ENCODE measurements at places on chromosomes 6 and 20.

GRCh38 chr20:34744847-34745246 is 40.7 kb downstream of the TP53INP2 start:
- DNase-seq, result no peak

- DNase-seq, result no peak
Measured at GRCh38 chr20:41913146-41913545, 295.0 kb upstream of the CHD6 start.

- DNase-seq, result no peak
Measured at GRCh38 chr6:26502165-26502564, 2.1 kb downstream of the BTN1A1 start.

GRCh38 chr20:34017610-34018009 is 23.9 kb downstream of the RALY start:
- DNase-seq, result peak; percentile 73

DNA sequence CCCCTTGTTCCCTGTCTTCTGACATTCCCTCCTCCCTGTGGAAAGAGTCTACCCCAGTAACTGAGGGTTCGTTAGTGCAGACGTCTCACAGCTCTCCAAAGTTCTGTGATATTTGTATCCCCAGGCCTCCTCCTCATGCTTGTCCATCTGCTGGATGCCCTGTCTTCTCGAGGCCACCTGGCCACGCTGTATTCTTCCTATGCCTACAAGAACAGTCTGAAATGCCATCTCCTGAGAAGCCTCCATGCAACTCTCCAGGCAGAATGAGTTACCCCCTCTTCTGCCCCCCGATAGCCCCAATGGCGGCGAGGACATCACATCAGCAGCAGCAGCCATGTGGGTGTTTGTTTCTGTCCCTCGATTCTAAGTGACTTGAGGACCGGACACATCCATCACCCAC is 9.3 kb downstream of the ULBP2 start:
- no peak for DNase-seq

GRCh38 chr6:146470091-146470770 is 73.4 kb upstream of the RAB32 start:
- DNase-seq, result no peak

GRCh38 chr6:2296781-2297180 is 51.4 kb upstream of the GMDS start:
- no peak for DNase-seq

DNA sequence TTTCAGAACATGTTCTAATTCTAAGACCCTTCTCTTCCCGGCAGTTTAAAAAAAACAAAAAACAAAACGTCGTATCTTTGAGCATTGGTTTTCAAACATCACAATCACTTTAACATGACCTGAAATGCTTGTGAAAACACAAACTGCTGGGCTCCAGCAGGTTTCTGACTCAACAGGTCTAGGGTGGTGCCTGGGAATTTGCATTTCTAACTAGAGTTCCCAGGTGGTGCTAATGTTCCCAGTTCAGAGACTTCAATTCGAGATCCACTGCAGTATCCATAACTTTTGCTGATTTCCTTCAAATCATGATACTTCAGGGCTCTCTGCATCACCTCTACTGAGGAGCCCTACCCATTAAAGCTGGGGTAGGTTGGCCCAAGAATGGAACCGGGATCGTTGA is 850 bp upstream of the SMPDL3A start:
- no peak for DNase-seq

DNA sequence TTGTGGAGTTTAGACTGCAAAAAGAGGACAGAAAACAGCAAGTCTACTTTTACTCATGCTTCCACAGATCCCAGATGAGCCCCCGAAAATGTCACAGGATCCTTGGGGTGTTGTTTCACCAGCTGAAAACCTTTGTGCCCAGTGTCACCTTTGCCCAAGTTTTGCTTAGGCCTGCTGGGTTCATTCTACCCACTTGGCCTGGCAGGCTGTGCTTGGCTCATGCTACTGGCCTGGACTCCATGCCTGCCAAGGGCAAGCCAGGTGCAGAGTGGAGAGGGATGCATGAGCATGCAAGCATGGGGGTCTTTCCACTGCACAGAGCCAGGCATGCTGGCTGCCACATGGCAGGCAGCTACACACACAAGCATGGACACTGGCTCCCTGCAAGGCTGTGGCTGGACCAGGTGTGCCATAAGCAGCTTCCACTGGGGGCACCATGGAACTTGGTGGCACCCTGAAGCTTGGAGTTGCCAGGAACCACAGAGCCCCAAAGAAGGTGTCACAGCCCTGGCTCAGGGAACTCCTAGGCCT is 1082.0 kb downstream of the KHDRBS2 start:
- DNase-seq, result no peak

GRCh38 chr6:7145885-7146828 is 38.4 kb downstream of the RREB1 start:
- DNase-seq, result peak; percentile 78

DNA sequence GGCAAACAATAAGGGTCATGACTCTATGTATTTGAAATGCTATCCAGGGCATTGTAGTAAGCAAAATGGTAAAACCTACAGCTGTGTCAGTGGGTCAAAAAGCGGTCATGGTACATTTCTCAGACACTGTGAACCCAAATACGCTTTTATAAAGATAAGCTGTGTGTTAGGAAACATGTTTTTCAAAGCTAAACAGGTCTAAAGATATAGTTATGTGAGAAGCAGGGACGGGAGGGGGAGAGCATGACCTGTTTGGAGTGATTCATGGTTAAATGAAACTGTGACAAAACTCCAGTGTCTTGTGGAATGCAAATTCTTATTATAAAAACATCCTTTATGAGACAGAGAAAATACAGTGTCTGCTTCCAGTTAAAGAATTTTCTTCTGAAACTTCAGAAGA is 205.4 kb upstream of the BMP2 start:
- peak; percentile 84 for DNase-seq

- no peak for DNase-seq
Measured at GRCh38 chr6:34957231-34957783, 68.3 kb downstream of the ANKS1A start.

DNA sequence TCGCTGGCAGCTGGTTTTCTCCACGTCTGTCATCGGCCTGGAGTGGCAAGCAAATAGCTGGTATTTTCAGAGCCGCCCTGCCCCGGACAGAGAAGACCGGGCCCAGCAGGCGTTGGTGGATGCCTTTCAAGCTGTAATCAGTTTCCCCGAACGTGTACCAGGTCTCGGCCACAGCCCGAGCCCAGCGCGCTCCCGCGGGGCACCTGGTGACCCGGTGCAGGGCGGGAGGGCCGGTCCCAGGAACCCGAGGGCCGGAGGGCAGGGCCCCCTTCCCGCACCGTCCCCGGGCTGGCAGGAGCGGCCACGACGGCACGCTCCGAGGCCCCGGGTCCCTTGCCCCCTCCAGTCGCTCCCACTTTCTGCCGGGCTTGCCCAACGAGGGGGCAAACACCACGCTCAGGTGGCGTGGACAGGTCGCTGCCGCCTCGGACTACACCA is 348 bp upstream of the PYGB start:
- peak; percentile 43 for DNase-seq

DNA sequence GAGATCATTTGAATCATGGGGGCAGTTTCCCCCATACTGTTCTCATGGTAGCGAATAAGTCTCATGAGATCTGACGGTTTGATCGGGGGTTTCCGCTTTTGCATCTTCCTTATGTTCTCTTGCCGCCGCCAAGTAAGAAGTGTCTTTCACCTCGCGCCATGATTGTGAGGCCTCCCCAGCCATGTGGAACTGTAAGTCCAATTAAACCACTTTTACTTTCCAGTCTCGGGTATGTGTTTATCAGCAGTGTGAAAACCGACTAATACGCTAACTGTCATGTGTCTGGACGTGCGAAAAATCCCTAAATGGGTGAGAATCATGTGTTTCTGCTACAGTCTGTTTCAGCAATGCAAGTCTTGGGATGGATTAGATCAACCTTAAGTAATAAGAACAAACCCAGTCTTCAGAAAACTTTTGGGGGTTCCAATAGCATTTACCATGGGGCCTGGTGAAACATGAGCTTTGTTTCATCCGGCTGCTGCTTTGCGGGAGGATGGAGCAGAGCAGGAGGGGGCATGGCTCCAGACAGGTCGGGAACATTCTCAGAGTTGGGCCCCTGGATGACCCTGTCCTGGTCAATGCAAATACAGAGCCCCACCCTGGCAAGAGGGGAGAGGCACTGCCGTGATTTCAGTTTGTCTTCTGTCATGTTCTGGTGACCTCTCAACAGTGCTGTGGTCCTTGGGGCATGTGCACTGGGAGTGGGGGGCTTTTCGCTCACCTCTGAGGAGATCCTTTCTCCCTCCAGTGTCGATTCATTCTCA is 41.5 kb downstream of the CTCFL start:
- no peak for DNase-seq

GRCh38 chr6:103273048-103273447 is 1586.7 kb downstream of the HACE1 start:
- DNase-seq, result peak; percentile 0

- DNase-seq, result no peak
Measured at GRCh38 chr6:16140607-16141006, 11.7 kb downstream of the MYLIP start.

DNA sequence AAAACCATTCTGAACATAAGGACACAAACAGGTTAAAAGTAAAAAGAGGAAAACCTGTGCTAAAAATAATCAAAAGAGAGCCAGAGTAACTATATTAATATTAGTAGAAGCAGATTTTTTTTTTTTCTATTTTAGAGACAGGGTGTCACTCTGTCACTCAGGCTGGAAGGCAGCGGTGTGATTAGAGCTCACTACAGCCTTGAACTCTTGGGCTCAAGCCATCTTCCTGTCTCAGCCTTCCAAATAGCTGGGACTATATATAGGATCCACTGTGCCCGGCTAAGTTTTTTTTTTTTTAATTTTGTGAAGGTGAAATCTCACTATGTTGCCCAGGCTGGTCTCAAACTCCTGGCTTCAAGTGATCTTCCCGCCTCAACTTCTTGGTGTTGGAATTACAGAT is 33.4 kb upstream of the PLN start:
- DNase-seq, result no peak

- no peak for DNase-seq
Measured at GRCh38 chr6:23566418-23566817, 559.6 kb upstream of the NRSN1 start.

DNA sequence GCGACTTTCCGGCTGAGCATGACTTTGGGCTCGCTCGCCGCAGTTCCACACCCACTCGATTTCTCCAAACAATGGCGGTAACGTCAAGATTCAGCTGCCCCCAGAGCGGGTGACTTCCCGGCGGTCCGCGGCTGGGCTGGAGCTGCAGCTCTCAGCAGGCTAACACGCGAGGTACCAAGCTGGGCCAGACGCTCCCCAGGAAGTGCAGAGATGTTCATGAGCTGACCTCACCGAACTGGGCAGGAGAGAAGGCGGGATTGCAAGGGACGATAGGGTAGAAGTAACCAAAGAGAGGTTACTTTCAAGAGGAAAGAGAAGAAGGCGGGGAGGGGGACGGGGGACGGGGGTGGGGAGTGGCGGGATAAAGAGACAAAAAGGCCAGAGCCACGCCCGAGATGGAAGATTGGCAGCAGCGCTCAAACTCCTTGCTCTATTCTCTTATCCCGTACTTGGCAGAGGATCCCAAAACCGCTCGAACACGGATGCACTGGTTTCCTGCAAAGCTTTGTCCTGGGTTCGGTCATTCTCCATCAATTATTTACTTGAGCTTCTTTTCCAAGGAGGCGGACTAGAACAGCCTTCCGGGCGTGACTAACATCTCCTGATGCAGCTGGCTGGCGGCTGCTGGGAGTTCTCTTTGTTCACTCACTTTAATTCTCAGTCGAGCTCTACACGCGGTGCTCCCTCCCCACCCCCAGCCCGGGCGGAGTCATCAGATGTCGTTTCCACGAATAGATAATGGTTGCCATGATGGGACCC is at the start of gene MTCL3:
MTCL3 (minus strand) TSS at position 626 of the 759 bp plus-strand sequence.
- DNase-seq, result peak; percentile 81

- DNase-seq, result no peak
Measured at GRCh38 chr20:59137532-59137931, 26.1 kb upstream of the ZNF831 start.

GRCh38 chr6:154412106-154412820 is 55.7 kb upstream of the IPCEF1 start:
- no peak for DNase-seq

- peak; percentile 76 for DNase-seq
Measured at GRCh38 chr6:13908955-13909381, 15.8 kb upstream of the RNF182 start.

DNA sequence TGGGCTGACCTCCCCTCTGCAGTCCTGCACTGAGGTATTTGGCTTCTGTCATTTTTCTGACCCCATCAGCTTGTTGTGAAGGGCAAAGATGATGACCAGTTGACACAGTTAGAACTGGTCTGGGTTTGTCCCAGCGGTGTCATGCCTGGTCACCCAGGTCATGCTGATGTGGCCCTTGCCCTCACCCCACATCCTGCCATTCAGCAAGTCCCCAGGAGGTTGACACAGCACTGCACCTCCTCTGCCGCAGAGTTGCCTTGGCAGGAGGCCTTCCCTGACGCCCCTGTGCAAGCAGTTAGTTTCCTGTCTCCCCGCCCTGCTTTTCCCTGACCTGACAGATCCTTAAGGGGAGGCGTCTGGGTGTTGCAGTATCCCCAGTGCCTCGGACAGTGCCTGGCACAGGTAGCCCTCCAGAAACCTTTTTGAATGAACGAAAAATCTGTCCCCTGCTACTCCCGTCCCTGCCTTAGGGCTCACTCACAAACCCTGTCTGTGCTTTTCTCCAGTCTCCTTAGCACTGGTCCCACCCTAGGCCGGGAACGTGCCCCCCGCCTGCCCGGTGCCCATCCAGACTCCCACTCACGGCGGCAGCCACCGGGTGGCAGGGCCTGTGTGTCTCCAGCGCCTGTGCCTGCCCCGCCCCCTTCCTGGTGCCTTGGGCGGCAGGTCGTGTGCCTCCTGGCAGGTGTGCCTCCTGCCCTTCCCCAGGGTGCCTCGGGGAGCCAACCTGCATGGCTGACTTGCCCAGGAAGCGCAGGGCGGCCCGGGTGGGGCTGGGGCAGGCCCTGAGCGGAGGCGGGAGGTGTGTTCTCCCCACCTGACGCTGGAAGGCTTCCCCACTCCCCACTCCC is 146.3 kb upstream of the RNF24 start:
- no peak for DNase-seq

DNA sequence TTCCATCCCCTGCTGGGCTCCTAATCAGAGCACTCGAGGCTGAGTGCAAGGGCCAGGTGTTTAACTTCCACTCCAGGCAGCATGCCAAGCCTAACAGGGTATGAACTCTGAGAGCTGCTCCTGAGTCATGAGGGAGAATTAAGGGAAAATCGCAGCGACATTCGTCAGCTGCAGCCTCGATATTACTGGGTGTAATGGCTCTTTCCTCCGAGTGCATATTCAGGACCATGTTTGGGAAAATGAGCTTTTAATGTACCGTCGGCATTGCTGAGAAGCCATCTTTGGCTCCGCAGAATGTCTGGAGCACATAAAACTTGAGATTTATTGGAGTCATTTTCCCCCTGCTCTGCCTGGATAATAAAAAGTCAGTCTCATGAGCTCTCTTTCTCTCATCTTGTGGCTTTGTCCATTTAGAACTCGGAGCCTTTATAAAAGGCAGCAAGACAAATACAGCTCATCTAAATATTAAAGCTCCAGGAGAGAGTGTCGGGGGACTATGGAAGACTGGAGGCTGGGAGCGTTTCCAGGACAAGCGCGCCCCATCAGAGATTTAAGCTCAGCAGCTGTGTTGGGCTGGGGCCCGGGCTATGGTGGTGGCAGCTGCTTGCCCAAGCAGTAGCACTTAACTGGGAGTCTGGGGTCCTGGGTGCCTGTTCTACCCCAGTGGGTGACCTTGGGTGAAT is 103.7 kb downstream of the TOX2 start:
- DNase-seq, result peak; percentile 89

All from cardiac fibroblast (primary cell).